ENCODE measurements at places on chromosomes 13 and 19.

- DNase-seq, result no peak
Observed at GRCh38 chr19:1379961-1380489, 3.7 kb upstream of the NDUFS7 start.

DNA sequence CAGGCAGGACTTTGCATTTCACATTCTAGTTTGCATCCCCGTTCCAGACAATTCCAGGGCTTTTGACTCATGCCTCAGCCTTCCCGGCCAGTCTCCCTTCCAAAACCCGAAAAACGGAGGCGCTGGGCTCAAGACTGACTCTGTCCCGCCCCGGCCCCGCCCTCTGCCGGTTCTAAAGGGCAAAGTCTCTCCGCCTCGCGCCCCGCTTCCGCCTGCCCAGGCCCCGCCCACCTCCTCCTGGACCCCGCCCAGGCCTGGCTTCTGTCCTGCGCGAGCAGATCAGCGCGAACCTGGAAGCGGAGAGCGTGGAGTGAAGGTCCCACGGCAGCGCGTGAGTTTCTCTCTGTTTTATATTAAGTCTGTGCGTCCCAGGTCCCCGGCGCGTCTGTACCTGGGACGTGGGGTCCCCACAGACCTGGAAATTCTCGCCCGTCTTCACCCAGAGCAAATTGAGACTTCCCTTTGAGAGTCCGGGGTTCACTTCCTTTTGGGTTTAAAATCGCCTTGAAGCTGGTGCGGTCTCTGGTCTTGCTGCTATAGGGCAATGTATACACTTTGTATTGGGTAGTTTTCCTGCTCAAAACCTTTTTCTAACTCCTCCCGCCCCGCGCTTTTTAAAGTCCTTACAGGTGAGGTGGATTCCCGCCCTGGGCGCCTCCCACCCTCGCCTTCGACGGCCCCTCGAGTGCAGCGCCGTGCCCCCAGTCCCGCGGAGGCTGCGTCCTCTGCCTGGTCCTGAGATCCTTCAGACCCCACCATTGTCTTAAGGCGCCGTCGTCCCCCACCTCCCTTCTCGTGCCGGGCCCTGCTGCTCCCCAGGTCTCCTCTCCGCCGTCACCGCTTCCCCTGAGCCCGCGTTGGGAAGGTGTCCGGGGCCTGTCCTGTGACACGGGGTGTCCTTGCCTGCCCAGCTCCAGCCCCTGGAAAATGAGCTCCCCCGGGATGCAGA, 31.2 kb downstream of the ZNF701 start:
- peak; percentile 98 for DNase-seq

DNA sequence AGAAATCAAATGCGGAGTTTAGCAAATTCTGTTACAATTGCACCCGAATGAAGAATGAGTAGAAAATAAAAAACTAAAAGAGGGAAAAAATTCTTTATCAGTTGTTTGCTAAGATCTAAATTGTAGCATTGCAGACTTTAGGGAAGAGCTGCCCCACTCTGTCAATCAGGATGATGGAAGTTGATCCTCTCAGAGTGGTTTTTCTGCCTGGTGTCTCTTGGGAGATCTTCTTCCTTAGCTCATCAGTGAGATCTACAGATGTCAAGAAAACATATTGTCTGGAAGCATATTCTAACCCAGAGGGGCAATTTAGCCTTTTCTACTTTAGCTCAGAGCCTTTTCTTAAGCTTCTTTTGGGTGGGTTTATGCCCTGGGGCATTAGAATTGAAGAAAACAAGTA, 223.2 kb upstream of the PCDH17 start:
- DNase-seq, result no peak

DNA sequence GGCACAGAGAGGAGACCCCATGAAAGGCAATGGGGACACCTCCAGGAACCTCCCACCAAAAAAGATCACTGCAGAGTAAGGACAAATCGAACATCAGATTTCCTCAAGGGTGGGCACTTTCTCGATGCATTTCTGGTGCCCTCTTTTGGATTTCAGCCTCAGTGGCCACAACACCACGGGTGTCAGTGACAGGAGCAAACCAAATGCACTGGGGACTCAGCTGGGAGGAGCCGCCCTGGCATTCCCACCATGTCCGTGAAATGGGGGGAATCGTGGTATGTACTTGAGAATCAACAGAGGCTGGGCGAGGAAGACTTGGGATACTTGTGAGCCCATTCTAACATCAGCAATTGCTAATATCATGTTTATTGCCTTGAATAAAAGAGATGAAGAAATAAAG, 16.3 kb downstream of the FAM187B start:
- DNase-seq, result no peak

DNA sequence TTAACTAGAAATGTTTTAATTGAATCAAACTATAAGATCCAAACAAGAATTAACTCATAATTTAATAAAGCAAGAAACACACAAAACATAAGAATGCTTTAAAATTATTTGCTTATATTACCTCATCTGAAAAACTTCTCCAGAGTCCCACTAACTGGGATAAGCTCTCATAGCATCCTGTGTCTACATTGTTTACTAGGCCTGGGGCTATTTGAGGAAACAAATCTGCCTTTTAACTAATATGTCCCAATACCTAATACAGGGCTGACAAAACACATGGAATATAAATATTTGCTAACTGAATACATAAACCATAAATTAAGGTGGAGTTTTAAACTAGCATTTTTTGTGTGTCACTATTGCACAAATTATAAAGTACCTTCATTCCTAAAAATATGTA, 1399.8 kb upstream of the SLC10A2 start:
- DNase-seq, result no peak

DNA sequence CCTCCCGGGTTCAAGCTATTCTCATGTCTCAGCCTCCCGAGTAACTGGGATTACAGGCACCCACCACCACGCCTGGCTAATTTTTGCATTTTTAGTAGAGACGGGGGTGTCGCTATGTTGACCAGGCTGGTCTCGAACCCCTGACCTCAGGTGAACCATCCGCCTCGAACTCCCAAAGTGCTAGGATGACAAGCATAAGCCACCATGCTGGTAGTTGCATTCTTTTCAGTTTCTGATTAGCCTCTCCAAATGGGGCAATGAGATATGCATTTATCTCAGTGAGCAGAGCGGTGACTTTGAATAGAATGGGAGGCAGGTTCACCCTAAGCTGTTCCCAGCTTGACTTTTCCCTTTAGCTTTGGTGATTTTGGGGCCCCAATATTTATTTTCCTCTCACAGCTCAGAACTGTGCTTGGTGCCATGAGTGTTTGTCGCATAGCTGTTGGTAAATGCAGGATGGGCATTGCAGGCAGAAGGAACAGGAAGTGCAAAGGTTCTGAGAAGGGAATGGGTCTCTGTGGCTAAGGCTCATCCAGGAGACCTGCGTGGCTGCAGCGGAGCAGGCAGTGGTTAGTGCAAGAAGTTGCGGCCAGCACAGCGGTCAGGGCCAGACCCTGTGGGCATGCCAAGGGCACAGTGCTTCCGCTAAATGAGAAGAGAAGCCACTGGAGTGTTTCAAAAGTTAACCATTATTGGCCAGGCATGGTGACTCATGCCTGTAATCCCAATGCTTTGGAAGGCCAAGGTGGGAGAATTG, 20.7 kb downstream of the LYPD3 start:
- DNase-seq, result no peak

DNA sequence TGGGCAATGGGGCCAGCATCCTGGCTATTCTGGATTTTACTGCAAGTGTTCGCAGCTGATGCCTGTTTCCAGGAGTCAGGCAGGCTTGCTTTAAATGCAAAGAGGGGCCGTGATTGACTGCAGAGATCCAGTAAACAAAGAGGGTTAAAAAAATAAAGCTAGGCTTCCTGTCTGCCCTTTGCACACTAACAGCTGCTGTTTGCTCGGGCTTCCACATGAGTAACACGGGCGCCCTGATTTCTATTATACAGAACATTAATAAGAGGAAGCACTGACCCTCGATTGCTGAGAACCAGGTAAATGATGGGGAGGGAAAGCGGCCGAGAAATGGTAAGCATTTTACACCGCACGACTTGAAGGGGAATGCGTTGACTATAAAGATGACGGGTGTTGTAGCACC, 254.2 kb upstream of the ZNF507 start:
- no peak for DNase-seq

- DNase-seq, result no peak
Observed at GRCh38 chr13:33284916-33285315, 639 bp downstream of the STARD13 start.

DNA sequence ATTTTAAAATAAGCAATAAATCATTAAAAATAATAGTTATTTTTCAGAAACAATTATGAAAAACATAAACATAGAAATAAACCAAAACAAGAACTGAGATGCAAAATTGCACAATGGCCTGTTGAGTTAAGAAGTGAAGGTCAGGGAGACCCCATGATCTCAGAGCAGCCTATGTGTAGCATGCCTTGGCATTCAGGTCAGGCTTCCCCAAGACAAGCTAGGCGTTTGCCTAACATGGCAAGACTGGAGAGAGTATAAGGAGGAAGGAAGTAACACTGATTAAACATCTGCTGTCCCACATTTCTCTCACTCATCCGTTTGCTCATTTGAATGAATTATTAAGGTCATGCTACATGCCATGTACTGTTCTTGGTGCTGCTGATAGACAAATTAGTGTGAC, 291.8 kb downstream of the TSHZ3 start:
- no peak for DNase-seq

DNA sequence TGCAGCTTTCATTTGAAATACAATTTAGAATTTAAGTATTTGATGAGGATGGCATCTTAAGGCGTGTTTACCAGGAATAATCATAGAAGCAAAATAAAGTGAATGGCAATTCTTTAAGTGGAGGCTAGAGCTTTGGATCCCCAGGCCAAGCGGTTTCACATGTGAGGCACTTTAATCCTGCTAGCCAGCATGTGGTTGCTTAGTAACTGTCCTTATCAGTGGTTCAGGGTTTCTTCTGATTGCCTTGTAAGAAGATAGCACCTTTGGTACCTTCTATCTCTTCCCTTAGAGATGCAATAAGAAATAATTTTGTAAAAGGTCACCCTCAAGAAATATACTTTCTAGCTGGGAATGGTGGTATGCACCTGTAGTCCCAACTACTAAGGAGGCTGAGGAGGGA, 38.9 kb upstream of the SERP2 start:
- DNase-seq, result no peak

DNA sequence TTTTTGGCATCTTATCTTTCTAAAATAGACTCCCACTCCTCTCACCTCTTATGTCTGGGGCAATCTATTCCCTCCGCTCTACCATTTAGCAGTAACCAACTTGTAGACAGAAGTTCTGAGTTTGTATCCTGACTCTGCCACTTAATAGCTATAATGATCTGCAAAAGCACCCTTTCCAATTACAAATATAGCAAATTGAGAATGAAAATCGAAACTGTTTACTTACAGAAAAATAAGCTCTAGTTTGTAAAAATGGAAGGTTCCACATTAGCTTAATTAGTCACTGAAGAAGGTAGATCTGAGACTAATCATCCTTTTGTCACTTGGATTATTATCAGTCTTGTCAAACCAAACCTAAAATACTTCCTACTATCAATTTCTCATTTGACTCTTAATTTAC, 409.3 kb downstream of the DIAPH3 start:
- DNase-seq, result no peak

GRCh38 chr13:49400755-49401659, 42.9 kb downstream of the CAB39L start:
- DNase-seq, result peak; percentile 44

GRCh38 chr13:50522506-50522905, 321.0 kb downstream of the DLEU7 start:
- no peak for DNase-seq

DNA sequence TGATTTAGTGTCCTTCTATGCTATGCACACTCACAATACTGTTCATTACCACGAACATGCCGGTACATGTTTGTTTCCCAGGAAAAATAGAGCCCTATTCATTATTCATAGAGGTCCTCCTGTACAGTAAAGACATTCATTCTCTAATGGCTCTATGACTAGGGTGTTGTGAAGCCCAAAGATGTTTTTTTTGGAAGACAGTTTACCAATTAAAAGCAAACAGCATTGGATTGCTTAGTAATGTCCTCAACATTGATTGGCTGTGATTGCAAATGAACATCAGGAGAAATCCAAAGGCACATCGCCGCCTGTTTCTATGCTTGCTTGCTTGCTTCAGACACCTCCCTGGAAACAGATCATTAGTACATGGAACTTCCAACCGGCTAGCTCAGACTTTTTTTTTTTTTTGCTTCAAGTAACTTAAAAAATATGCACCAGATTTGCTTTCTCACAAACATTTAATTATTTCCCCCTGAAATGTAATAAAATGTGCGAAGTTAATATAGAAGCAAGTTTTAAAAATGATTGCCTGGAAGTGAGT, 8.8 kb upstream of the GPC6 start:
- DNase-seq, result no peak

GRCh38 chr13:73984949-73985691, 149.1 kb downstream of the KLF12 start:
- DNase-seq, result no peak

GRCh38 chr13:31196992-31197391, 2.8 kb upstream of the B3GLCT start:
- DNase-seq, result no peak

DNA sequence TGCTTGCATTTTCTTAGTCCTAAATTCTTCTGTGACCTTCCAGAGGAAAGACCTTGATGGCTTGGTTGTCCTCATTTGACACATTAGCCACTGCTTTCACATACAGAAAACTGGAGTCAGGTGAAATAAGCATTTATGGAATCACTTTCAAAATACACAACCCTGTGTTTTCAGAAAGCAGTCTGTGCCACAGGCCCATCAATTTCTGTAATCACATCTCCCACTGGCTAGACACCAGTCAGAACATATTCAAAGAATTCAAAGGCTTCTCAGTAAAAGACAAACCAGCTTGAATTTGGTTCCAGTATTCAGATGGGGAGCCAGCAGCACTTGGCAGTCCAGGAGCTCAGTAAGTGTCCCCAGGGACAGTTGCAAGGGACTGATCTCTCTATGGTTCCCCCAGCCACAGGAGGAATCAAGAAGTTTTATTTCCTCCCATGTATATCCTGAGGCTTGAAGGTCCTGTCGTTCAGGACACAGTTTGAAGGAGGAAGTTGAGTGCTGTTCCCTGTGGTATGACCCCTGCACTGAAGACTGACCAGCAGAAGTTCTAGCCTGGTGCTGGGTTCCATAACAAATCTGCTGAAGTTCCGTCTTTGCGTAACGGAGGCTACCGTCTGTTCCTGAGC, 214.3 kb downstream of the FOXO1 start:
- no peak for DNase-seq

- DNase-seq, result no peak
Observed at GRCh38 chr13:87889254-87889653, 218.1 kb downstream of the SLITRK5 start.

- no peak for DNase-seq
Observed at GRCh38 chr19:15633082-15633835, 7.4 kb upstream of the CYP4F3 start.

- no peak for DNase-seq
Observed at GRCh38 chr13:64397701-64398100, 2832.4 kb downstream of the PCDH9 start.

DNA sequence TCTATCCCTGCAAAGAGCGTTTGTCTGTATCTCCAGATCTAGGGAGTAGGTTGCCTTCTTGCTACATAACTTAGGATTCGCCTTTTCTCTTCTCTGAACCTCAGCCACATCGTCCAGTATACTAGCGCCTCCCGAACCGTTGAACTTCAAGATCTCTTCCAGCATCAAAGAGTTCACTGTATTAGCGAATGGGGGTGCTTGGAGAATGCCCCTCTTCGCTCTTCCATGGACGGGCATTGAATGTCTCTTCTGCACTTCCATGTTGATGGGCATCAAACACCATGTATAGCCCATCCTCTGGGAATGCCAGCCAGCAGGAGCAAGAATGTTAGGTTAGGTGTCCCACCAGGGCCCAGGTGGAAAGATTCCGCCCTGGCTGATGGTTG, 575 bp upstream of the OXGR1 start:
- no peak for DNase-seq

- DNase-seq, result no peak
Observed at GRCh38 chr13:88217372-88217771, 546.2 kb downstream of the SLITRK5 start.

- DNase-seq, result no peak
Observed at GRCh38 chr19:18610556-18611326, 1.9 kb upstream of the TMEM59L start.
